ENCODE measurements at places on chromosomes 13 and 19.

- peak; percentile 64 for DNase-seq
Measured at GRCh38 chr19:35828692-35829301, 16.2 kb upstream of the PRODH2 start.

DNA sequence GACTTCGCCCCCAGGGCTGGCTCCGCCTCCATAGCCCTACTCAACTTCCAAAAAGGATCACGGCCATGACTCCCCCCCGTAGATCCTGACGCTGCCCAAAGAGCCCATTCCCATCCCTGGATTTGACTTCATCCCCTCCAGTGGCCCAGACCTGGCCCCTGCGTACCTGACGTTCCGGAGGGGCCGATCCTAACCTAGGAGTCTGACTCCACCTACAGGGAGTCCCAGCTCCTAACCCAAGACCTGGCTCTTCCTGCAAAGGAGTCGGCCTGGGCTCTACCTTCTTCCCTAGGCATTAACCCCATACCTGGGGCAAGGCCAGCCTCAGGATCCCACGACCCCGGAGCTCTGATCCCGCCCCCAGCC, 10.8 kb downstream of the STAP2 start:
- no peak for DNase-seq

DNA sequence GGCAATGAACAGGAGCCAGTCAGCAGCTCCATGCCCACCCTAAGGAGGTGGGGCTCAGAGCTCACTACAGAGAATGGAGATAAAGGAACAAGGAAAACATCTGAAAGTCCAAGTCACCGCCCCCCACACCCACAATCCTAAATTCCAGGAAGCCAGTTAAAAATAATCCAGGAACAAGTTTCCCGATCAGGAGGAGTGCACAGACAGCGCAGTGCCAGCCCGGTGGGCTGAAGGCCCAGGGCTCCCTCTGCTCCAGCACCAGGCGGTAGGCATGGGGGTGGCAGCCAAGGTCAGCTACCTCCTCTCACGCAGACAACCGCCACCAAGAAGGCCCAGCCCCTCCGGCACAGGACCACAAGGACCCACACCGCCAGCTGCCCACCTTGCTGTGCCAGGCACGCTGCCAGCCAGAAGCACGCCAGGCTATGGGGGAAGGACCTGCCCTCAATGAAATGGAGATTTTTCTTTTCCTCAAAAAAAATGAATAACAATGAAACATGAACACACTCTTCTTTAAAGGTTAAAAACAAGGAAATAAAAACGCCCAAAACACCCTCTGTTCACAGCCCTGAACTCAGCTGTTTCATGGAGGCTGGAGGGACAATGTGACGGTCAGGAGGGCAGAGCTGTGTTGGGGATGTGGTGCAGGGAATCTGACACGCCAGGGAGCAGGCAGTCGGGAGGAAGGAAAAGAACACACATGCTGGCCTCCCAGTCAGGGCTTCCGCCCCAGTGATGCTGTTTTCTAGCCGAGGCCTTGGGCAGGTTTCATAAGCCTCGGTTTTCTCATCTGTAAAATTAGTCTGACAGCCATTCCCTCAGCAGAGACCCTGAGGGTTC, 11.0 kb downstream of the STK24 start:
- DNase-seq = no peak

DNA sequence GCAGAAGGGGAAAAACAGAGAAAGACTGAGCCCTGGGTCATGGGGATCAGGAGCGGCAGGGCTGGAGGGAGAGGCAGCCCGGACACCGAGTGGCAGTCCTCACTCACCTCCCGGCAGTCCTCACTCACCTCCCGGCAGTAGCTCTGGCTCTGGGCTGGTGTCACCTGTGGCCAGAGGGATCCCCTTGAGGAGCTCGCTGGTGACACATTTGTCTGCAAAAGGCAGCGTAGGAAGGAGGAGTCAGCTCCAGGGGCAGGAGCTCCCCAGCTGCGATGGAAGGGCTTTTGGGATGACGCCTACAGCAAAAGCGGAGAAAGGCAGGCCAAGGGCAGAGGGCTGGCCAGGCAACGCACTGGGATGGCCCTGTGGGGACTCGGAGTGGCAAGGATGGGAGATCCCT, 739 bp downstream of the EIF3G start:
- DNase-seq = no peak

DNA sequence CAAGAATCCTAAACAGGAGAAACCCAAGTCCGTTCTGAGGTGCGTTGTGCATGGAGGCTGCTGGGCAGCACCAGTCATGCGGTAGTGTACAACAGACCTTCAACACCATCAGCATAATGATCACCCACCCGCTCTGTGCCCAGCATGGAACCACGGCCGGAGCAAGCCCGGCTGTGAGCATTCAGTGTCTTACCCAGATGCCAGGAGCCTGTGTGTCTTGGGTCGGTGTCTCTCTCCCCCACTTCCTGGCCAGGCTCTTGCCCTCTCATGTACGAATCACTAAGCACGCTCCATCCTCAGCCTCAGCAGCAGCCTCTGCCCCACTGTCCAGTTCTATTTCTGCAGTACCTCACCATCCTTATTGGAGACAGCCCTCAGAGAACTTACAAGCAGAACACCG, 231.6 kb upstream of the IRS2 start:
- DNase-seq = no peak

GRCh38 chr19:41887711-41888382, 4.9 kb downstream of the ARHGEF1 start:
- DNase-seq = peak; percentile 79

- no peak for DNase-seq
Measured at GRCh38 chr19:58170860-58171259, 12.0 kb upstream of the ZNF274 start.

GRCh38 chr19:40438284-40438683, 5.9 kb downstream of the SERTAD3 start:
- DNase-seq = no peak
